Stimulated activated CD4-positive, alpha-beta T cell treated with anti-CD3 and anti-CD28 coated beads, Interleukin-4, amount 100 ng/mL, for 4 hours (primary cell): ENCODE measurements at places on chromosomes 12 and 14.

DNA sequence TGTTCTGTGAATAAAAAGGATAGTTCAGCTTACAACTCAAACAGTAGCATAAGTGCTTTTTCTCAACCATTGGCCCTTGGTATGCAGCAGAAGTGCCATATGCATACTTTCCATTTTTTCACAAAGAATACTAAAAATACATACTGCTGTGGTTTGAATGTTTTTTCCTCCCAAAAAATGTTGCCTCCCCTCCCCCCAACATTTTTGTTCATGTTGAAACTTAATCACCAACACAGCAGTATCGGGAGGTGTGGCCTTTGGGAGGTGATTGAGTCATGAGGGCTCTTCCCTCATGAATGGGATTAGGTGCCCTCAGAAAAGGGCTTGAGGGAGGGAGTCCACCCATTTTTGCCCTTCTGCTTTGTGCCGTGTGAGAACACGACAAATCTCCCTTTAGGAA lies 198.6 kb downstream of the ESR2 start:
- no peak for DNase-seq

DNA sequence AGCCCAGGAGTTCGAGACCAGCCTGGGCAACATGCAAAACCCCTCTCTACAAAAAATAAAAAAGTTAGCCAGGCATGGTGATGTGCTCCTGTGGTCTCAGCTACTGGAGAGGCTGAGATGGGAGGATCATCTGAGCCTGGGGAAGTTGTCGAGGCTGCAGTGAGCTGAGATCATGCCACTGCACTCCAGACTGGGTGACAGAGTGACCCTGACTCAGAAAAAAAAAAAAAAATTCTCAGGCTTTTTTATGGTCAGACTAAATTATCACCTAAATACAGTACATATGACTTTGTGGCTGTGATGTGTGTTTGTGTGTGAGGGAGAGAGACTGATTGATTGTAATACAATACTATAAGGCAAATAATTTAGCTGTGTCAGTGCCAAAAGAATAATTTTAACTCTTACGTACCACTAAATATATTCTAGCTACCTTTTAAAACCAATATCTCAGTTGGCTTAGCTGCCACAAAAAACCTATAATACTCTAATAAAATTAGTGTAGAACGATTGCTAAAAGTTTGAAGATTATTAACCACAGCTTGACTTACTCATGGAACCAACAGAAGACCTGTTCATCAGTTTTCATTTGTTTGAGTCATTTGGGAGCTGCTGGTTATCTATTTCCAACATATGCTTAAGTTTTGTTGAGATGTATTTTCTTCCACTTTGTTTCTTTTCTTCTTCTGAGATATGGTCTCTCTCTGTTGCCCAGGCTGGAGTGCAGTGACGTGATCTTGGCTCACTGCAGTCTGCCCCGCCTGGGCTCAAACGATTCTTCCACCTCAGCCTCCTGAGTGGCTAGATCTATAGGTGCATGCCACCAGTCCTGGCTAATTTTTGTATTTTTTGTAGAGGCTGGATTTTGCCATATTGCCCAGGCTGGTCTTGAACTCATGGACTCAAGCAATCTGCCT lies 58.0 kb downstream of the DIP2B start:
- no peak for DNase-seq

DNA sequence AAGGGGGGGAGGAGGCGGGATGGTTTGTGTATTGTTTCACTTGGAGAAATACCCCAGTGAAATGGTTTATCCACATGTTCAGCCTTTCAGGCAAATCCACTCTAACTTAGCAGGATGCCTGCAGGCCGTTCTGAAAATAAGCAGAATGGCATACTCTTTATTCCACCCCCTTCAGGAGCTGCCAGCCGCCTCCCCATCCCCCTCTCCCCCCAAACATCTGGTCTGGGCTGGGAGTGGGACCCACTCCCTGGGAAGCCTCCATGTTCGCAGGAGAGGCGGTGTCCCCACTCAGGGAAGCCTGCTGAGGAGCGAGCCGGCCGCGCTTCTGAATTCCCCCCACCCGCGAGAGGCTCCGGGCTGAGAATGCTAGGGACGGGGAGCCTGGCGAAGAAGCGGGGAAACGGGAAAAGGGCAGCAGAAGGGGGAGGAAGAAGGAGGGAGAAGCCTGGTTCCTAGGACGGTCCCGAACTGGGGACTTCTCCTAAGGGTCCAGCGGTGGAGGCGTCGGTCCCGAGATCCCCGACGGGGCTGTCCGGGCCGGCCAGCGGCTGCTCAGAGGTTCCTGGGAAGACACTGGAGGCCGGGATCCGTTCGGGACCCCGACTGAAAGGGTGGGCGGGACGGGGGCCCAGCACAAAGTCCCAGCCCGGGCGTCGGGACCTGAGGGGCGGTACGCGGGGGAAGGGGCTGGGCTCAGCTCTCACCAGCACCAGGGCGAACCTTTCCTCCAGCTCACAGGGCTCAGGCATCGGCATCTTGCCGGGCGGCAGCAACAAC lies 666 bp downstream of the FMNL3 start:
- peak; percentile 5 for DNase-seq

DNA sequence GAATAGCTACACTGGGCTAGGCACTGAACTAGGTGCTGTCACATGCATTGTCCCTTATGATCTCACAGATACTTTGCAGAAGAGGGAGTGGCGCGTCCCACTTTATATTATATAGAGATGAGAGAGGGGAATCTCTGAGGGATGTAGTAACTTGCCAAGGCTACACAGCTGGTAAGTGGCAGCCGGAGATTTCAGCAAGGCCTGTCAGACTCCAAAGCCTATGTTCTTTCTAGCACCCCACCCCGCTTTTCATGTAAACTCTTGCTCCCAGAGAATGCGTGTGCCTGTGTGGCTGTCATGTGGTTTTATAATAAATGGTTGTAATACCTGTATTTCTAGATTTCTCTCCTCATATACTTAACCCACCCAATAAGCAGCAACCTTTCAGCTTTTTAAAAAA lies 39.1 kb downstream of the WDR20 start:
- DNase-seq = no peak

DNA sequence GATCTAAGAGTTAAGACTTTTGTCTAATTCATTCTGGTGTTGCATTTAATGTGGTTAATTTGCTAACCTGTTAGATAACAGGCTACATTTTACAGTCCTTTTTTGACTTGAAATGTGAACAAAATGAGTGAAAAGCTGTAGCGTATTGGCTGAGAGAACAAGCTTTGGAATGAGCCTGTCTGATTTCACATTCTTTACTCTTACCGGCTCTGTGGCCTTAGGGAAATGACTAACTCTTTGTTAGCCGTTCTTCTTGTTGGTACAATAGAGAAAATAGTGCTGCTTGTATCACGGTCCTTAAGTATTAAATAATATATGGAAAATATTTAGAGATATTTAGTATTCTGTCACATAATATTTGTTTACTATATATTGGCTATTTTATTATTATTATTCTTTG lies 1.9 kb downstream of the MNAT1 start:
- no peak for DNase-seq

- DNase-seq = no peak
Measured at GRCh38 chr12:50992819-50993218, 33.4 kb downstream of the SLC11A2 start.
